ENCODE measurements at places on chromosomes 4 and X.
A peak's percentile ranks its signal among the peaks of the same experiment; 100 is the strongest.

- no peak for DNase-seq
Measured at GRCh38 chrX:153643431-153644351, 3.3 kb upstream of the DUSP9 start.

DNA sequence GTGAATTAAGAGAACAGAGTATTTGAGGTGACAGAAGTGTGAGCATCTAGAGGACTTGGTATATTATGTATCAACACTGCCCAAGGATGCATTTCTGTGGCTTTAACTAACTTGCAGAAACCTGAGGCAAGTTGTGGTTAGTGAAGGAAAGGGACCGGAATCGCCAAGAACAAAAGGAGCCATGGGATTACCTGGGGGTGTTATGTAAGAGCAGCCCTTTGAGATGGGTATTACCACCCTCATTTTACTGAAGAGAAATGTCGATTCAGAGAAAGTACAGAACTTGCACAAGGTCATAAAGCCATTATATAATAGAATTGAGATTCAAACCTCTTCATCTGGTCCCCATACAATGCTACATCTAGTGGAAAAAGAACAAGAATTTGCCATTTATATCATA is 14.3 kb downstream of the TENM3 start:
- DNase-seq = no peak

DNA sequence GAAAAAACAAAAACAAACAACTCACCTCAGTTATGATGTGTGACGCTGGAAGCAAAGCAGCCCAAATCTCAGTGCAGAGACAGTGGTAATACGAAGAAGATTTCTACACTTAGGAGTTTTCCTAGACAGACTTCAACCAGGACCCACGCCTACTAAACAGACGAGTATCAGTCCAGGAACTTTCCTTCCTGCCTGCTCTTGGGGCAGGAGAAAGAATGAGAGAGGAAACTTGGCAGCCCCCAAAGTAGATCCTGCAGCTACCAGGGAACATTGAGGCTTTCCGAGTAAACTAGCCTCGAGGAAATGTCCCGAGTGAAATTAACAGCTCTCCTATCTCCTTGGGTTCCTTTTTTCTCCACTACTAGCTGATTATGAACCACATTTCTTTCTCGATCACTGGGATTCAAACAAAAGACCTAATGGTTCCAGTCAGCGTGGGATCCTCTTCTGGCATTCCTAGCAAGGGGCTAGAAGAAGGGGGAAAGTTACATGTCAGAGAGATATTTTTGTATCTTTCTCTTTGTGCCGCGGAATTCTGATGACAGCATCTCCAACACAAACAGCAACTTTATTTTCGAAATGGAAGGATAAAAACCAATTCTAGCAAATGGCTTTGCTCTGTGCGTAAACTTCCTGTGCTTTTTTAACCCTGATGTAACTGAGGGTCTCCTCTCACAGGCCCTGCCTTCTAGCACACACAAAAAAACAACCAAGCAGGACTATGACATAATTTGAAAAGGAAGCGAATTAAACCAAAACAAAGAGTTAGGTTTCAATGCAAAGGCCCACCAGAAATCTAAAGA is 53.2 kb downstream of the PPM1K start:
- no peak for DNase-seq

- DNase-seq = no peak
Measured at GRCh38 chr4:7892212-7893019, 47.2 kb downstream of the AFAP1 start.

GRCh38 chr4:76897536-76898384 is at the start of gene SOWAHB:
TSS of gene SOWAHB (minus strand) at chr4:76898144. CDS start at chr4:76897849, 295 bp downstream.
- DNase-seq = no peak

- DNase-seq = peak; percentile 52
Measured at GRCh38 chr4:102449751-102450352, 51.3 kb upstream of the NFKB1 start.

DNA sequence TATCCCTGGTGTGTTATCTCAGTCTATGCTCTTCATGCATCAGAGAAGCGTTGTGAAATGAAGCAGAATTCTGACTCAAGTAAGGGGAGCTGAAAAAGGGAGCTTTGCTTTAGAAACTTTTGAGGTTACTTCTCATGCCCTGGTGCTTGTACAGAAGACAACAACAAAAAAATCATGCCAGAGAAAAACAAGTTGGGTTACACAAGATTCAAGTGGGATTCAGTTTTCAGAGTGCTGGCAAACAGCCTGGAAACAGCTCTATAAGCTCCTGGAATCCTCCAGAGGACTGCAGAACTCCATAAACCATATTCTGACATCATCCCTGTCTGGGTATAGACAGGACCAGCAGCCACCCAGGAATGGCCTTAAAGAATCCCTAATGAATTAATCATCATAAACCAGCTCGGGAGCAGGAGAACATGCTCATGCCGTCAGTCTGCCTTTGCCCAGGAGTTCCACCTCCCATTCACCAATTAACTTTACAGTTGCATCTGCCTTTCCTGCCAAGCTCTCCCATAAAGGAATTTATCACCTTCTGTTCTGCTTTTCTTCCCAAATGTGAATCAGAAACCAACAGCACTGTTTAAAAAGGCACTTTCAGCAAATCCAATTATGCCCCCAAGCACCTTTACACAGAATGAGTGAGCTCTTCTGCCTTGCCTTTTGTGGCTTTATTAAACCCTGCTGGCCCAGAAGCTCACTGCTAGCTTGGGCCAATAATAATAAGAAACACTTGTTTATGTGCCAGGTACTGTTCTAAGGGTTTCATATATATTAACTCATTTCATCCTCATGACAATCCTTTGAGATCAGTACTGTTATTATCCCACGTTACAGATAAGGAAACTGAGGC is 54.5 kb upstream of the FBXW7 start:
- no peak for DNase-seq

Data from activated T-helper 1 cell treated with anti-CD3 and anti-CD28 coated beads, Interleukin-12 subunit alpha, Interleukin-12 subunit beta, Interleukin-2, Interleukin-4 antibody, amounts not matched to agents 30 ng/mL and 10 ng/mL and 1 ng/mL, durations not matched to agents 14 hours and 24 hours and 36 hours (primary cell).